Astrocyte (in vitro differentiated cells and primary cell): ENCODE measurements at places on chromosomes 11 and 22. TPM values are rescaled to one million over a fixed set of nuclear protein-coding genes. Genes with fewer than 3 reads are reported as not detected.

DNA sequence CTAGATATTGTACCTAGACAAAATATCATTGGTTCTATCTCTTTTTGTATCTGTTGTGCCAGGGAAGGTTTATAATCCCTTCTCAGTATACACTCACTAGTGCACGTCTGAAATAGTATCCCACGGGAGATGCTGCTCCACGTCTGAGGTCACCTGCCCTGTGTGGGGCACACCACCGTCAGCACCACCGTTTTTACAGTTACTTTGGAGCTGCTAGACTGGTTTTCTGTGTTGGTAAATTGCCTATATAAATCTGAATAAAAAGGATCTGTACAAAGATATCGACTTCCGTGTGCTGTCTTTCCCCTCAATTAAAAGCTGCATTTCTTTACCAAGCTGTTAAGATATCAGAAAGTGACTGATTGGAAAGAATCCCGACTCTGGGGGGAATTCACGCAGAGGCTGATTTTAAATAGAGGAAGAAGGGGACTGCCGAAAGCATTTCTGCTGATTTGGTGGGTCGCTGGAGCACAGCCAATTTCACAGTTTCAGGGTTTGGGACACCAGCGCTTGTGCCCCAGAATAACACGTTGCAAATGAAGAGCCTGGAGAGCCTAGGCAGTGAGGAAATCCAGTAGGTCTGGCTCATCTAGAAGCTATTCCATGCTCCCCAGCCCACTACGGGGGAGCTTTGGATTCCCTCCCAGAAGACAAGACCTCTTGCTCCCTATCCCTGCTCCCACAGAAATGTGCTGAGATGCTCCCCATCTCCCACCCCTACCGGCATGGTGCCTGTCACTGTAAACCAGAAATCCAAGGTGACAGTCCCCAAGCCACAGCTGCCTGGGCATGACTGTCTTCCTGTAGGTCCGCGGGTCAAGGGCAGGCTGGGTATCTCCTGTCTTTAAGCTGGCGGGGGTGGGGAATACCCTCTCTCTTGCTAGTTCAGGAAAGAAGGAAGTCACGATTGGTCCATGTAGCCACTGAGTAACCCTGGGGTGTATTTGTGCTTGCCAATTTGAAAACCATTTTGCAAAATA lies 12.7 kb upstream of the MYO18B start:
- DNase-seq, result no peak

DNA sequence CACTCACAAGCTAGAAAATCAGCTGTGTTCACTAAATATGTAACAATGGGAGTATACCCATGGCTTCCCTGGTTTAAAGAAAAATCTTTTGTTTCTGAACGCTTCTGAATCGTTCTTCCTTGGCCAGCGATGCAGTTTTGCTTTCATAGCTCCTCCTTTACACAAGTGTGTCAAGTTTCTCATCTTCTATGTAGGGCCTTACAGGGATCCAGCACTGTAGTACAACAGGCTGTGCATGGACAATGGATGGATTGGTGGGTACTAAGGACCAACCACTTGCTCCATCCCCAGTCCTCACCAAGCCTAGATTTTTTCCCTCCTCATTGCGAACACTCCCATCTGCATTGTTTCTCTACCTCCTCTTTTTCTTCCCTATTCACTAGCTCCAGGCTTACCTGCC lies 24.3 kb upstream of the POU2AF2 start:
- DNase-seq, result no peak

GRCh38 chr22:46115388-46115678 lies 35.0 kb upstream of the PPARA start:
- no peak for DNase-seq

DNA sequence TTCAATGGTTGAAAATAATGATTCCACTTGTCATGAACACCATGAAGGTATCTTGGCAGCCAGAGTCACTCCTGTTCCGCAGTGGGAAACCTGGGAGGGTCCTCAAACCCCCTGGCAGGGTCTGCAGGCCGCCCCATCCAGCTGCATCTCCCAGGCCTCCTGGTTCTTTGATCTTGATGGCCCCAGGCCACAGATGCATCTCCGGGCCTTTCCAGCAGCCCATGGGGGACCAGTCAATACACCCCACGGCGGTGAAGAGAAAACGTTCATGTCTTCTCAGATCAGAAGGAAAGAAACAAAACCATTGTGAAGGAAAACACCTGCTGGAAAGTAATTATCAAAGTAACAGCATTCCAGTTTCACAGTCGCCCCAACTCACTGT lies 1.8 kb upstream of the TTLL8 start:
- DNase-seq, result no peak

DNA sequence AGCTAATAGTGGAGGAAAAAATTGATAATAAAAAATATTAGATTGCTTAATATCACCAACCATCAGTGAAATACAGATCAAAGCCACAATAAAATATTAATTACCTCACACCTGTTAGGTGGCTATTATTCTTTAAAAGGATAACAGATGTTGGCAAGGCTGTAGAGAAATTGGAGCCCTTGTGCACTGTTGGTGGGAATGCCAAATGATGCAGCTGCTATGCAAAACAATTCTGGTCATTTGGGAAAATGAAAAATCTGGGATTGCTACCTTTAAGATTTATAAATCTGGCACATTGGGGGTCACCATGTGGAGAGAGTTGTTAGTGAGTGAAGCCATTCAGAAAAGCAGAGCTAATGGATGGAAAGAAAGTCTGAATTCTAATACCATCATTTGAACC lies 143.4 kb downstream of the FCHSD2 start:
- DNase-seq, result no peak

- no peak for DNase-seq
Measured at GRCh38 chr11:63179432-63180041, 35.5 kb upstream of the SLC22A24 start.

- no peak for DNase-seq
Measured at GRCh38 chr11:116207421-116208141, 565.2 kb downstream of the BUD13 start.

- DNase-seq, result no peak
Measured at GRCh38 chr11:2122907-2123627, 16.1 kb downstream of the IGF2 start.

GRCh38 chr11:117907276-117908108 lies 21.7 kb downstream of the TMPRSS13 start:
- peak; percentile 90 for DNase-seq

The OR8A1 gene
- total RNA-seq, result not detected in 2 replicates

The SMTN gene
- 97.5 and 98.9 TPM in 2 replicates for total RNA-seq

The SOX10 gene
- 0.10 and 0.34 TPM in 2 replicates for total RNA-seq

The PKDREJ gene
- total RNA-seq, result not detected in 2 replicates

The RIMBP3C gene
- total RNA-seq, result 0.23 and 0.43 TPM in 2 replicates
